Hematopoietic multipotent progenitor cell treated with erythropoietin and hydrocortisone succinate and interleukin-3 and kit ligand, for 8 days (in vitro differentiated cells): ENCODE measurements at places on chromosomes 3 and 15.
A peak's percentile ranks its signal among the peaks of the same experiment; 100 is the strongest.

- no peak for DNase-seq
Measured at GRCh38 chr3:169666376-169667165, 3.1 kb upstream of the MECOM start.

GRCh38 chr3:127360647-127361046 lies 72.8 kb upstream of the PRR20G start:
- no peak for DNase-seq

GRCh38 chr3:185677146-185677829 lies 91.2 kb downstream of the SENP2 start:
- DNase-seq: peak; percentile 74

DNA sequence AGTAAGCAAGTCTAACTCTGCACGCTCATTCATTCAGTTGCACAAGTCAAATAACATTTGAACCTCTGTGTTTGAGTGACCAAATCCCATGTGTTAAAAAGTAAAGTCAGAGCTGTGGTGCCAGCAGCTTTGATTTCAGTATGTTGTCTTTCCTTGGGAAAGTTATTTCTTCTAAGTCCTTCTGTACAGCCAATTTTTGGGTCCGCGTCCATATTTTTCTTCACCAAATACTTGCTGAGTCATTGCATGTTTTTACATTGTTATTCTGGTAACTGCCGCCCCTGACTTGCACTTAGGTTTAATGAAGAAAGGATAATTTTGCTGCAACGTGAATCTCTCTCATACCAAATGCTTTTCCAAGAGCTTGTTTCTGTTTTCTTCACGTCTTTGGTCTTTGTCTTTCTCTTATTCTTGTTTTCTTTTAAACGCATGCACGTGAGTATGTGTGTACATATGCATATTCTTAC lies 56.7 kb downstream of the PLS1 start:
- DNase-seq: no peak

DNA sequence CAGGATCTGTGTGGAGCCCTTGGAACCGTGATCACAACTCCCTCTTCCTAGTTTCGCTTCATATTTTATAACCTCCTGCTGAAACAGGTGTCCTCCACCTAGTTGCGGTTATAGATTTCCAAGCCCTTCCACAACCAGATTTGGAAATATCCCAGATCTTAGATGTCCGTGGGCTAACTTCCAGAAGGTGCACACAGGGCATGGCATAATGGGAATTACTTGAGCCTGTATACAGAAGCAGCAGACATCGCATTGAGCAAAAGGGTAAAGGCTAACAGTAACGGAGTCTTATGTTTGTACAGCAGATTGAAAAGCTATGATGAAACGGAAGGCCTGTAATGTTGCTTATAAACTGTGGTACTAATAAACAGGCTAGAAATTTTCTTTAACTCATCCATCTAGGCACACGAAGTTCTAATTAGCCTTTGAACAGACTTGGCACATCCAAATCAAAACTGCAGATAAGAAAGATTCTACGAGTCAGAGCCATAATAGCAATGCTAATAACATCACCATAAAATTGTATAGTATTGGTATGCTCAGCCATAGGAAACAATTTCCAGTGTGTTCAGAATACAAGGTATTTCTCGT lies 1.2 kb upstream of the USF3 start:
- no peak for DNase-seq

- DNase-seq: no peak
Measured at GRCh38 chr3:55549177-55549576, 62.1 kb upstream of the WNT5A start.

DNA sequence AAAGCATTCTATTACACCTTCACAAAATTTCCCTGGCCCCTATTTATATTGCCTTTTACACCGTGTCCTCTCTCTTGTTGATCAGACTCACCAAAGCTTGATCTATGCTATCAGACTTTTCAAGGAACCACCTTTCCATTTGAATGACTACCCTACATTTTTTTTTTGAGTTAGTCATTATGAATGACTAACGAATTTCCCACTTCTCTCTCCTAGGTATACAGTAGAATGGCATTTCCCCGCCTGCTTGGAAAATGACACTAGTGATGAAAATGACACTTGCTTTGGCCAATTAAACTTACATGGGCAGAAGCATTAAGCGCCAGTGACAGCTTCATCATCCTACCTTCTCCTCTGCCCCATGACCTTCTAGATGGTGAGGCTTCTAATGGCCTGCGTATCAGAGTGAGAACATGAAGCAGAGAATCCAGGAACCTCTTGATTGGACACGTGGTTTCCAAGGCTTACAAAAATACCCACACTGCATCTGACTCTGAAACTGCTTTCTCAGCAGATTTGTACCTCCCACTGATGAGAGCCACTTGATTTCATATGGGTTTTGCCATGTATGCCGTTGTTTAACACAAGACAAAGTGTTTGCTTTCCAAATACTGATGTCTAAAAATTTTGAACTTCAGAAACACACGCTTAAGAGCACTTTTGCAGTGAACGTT lies 370.5 kb downstream of the CTNNB1 start:
- DNase-seq: no peak

DNA sequence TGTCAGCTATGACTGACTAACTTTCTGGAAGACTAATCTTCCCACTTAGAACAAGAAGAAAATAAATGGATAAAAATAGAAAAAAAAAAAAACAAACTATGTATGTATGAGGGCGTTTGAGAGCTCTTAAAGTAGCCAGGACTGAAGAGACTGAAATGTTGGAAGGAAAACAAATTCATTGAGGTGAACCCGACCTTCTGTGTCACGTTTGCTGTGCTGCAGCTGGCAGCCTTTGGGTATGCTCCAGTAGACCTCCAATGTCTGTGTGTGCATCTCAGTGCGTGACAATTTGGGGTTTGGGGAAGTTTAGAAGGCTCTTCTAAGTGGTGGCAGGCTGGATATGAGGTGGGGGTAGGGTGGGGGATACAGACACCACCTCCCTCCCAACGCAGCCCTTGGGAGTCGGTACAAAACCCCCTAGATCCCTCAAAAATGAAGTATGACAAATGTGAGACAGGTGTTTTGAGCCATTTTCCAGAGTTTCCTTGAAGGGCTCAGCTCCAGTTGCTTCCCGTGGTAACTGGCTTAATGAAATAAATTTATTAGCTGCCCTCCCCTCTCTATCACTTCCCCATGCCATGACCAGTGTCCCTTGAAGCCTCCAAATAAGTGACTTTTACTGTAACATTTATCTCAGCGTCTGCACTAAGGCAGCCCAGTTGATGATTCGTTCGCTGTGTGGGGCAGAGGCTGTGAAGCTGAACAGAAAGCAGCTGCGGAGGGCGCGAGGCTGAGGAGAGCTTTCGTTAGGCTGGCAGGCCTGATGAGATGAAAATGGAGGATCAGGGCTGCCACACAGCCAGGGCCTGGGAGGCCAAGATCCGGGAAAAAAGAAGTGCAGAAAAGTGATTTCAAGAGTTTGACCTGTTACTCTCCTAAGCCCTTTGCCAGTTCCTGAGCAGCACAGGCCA lies 34.9 kb upstream of the GABRB3 start:
- DNase-seq: no peak

DNA sequence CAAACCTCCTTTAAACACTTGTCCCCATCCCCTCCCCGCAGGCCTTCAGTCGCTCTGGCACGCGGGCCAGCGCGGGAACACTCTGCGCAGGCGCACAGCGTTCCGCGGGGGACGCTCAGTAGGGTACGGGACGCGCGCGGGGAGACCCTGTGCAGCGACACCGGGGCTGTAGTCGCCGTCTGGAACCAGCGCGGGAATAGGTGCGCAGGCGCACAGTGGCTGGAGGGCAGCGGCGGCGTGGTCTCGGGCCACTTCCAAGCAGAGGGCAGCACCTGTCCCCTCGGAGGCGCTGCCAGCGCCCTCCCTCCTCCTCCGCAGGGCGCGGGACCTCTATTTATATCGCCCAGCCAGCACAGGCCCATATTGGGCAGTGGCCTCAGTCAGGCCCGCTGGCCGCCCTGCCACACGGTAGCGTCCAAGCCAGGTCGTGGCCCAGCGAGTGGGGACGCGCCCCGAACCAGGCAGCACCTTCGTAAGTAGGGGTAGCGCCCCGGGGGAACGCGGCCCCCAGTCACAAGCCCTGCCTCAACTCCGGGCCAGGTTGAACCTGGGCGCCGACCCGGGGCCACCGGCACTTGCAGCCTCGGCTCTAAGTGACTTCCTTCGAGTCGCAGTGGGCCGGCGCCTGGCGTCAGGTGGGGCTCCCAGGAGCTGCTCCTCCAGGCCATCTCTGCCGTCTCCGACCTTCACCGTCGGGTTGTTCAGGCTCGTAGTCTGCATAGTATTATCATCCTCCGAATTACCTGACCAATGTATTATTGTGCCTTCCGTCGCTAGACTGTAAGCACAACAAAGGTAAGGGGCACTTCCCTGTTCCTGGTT lies at the start of gene KBTBD12:
KBTBD12 (plus strand) TSS at position 118 of the 822 bp plus-strand sequence. CDS start 7,830 bp downstream, outside the sequence.
- peak; percentile 43 for DNase-seq
